RWPE1 (cell line): ENCODE measurements at places on chromosomes 3 and 15.
A peak's percentile ranks its signal among the peaks of the same experiment; 100 is the strongest.

DNA sequence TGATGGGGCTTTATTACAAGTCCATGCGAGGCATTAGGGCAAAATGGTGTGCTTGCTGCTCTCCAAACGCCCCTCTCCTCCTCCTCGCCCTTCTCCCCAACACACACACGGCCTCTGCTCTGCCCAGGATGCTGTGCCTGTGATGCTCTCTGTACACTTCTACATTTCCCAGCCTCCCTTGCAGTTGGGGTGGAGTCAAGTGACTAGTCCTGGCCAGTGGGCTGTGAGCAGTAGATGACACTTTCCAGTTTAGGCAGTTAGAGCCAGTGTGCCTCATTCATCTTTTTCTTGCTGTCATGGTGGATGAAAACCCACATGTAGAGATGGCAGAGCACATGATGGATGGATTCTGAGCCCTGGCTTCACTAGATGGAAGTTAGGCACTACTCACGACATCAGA is 5.4 kb downstream of the TRH start:
- no peak for DNase-seq

- DNase-seq, result no peak
Observed at GRCh38 chr3:31187380-31187779, 292.9 kb upstream of the GADL1 start.

GRCh38 chr3:74518610-74519009 is 95.8 kb downstream of the CNTN3 start:
- DNase-seq, result no peak

GRCh38 chr15:80636675-80637074 is 58.4 kb upstream of the ABHD17C start:
- no peak for DNase-seq

GRCh38 chr3:135218782-135219181 is 423.7 kb downstream of the EPHB1 start:
- no peak for DNase-seq

GRCh38 chr15:89430530-89431341 is 65.6 kb downstream of the RHCG start:
- peak; percentile 88 for DNase-seq
